Lung microvascular endothelial cell (primary cell): ENCODE measurements at places on chromosomes 2 and 18. TPM values are rescaled to one million over a fixed set of nuclear protein-coding genes. Genes with fewer than 3 reads are reported as not detected.

GRCh38 chr2:37623971-37624900 is 47.2 kb downstream of the CDC42EP3 start:
- no peak for DNase-seq

DNA sequence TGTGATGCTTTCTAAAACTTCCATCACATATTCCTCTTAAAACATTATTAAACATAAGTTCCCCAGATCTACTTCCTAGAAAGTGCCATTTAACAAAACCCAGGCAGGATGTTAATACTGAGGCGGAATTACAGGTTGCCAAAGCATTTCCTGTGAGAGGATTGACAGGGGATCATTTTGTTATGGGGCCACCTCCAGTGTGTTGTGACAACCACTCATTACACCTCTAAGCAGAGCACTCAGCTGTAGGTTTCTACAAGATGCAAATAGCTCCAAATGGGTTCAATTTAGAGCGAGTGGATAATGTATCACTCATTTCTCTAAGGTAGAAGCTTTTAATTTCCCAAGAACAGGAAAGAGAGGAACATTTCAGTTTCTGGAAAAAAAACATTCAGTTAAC is 1429.5 kb upstream of the ACVR2A start:
- no peak for DNase-seq

- DNase-seq, result no peak
Measured at GRCh38 chr18:33606621-33607020, 28.6 kb downstream of the ASXL3 start.

DNA sequence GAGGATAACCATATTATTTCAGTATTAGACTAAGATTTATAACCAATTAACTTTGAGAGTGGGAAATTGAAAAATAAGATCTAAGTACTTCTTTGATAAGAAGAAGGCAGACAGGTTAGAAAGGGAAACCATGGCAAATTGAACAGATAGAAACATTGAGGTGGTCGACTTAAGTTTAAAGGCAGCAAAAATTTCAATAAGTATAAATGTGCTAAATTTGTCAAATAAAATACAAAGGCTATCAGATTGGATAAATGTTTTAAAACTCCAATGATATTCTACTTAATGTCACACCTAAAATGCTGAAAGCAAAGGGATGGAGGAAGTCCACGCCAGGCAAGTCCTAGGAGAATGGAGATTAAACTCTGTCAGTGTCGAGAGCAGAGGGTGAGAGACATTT is 59.2 kb downstream of the TMEM18 start:
- no peak for DNase-seq

DNA sequence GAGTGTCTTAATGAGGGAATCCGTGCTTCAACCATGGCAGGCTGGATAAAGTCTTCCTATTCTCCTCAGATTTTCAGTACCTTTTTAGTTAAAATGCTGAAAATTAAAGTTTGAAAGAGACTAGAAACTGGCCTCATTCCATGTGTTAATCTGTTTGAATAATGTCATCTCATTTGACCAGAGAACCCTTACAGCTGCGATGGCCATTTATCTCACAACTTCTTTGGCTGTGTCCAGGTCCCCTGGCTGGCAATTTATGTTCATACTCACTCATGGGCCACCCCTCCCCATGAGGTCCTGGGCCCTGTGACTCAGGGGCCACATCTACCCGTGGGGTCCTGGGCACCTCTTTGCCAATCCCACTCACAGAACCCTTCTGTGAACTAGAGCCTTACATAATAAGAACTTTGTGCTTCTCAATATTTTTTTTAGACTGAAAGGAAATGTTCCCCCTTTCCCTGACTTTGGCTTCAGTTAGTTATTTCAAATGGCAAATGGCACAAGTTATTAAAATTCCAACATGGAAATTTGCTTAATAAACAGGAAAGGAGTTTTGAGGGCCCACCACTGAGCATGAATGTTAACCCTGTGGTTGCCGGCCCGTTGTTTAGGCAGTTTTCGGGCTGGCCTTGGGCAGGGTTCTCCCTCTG is 134.6 kb downstream of the UXS1 start:
- no peak for DNase-seq

DNA sequence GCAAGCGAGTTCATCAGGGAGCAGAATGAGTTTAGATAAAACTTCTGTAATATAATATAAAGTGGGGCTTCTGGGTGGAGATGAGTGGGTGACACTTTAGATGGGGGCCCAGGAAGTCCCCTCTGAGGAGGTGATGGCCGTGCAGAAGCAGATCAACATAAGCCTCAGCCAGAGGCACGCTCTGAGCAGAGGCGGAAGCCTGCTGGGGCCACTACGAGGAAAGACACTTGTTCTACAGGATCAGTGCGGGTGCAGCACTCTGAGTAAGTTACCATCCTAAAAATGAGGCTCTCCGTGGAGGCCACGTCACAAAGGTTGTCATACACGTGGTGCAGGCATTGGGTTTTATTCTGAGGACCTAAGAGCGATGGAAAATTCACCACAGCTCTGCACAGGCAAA is 22.3 kb downstream of the TMEM18 start:
- no peak for DNase-seq

DNA sequence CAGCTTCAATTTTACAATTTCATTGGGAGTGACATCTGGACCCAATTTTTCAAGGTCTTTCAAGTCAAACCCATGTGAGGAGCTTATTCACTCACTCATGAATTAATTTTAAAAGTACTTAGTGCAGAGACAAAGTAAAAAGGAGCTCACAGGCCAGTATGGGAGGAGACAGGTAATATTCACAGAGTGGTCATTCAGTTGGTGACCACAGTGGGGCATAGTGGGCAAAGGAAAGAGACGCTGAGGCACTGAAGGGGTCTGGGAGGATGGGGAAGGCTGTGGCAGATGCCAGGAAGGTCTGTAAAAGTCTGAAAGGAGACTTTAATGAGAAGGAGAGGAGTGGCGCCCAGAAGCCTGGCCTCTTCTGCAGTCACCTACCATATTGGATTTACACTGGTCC is 76.0 kb downstream of the CD8B2 start:
- peak; percentile 31 for DNase-seq

GRCh38 chr2:23323917-23324680 is 60.9 kb upstream of the KLHL29 start:
- DNase-seq, result no peak

- no peak for DNase-seq
Measured at GRCh38 chr2:223598994-223599639, 3.0 kb downstream of the SCG2 start.

GRCh38 chr18:58649966-58650816 is 21.1 kb upstream of the MALT1 start:
- DNase-seq, result no peak

GRCh38 chr2:25585189-25585588 is 88.2 kb downstream of the DTNB start:
- no peak for DNase-seq

DNA sequence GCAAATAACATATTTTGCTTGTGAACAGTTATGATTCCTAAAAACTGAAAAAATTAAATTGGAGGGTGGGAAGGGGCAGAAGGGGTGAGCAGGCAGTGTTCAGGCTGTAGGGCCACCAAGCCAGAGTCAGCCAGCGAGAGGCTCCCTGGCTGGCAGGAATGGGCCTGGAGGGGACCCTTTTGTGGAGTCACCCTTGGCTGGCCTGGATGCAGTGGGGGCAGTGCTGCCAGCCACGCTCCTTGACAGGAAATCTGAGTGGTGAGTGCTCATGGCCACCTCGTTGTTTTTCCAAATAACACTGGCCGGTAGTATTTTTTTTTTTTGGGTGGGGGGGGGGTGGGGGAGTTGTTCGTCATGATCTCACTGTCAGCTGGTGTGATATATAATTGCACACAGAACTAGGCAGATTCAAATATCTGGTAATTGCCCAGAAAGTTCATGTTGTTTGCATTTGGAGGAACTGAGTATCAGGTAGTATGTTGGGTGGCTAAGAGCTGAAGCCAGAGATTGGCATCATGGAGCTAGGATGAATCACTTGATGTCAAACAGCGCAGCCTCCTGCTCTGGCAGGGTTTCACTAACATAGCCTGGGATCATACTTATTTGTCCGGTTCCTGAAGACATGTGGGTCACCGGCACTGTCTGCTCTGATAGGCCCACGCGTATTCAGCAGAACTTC is 160.0 kb downstream of the PTGR3 start:
- no peak for DNase-seq

GRCh38 chr2:234483568-234484251 is 13.2 kb downstream of the ARL4C start:
- peak; percentile 26 for DNase-seq

DNA sequence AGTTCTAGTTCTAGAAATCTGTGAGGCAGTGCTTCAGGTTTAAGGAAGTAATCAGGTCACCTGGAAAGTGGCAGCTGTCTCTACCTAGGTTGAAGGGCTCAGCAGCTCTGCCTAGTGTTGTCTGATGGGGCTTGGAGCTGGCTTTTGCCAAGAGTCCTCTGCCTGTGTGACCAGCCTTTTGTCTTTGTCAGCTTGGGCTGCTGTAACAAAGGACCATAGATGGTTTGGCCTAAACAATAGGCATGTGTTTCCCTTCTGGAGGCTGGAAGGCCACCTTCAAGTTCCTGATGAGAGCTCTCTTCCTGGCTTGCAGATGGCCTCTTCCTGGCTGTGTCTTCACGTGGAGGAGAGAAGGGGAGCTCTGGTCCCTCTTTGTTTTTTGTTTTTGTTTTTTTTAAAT is 13.3 kb downstream of the UBE2F start:
- peak; percentile 24 for DNase-seq

DNA sequence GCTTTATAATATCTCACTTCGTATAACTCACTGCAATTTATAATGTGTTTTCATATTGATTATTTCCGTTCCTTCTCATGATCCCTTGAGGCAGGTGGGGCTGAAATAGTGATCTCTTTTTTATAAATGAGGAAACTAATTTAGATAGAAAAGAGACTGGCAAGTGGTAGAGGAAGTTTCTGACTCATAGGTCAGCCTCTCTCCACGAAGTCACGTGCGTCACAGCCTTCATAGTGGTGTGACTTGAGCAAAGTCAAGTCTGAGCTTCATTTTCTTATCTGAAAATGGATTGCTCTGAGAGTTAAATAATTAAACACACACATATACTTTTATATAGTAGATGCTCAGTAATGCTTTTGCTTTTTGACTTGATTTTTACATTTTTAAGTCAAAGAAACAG is 19.9 kb downstream of the ABCG5 start:
- DNase-seq, result peak; percentile 84

- no peak for DNase-seq
Measured at GRCh38 chr2:65294701-65295100, 67.1 kb downstream of the ACTR2 start.

- no peak for DNase-seq
Measured at GRCh38 chr2:127721978-127722355, 20.7 kb downstream of the SFT2D3 start.

DNA sequence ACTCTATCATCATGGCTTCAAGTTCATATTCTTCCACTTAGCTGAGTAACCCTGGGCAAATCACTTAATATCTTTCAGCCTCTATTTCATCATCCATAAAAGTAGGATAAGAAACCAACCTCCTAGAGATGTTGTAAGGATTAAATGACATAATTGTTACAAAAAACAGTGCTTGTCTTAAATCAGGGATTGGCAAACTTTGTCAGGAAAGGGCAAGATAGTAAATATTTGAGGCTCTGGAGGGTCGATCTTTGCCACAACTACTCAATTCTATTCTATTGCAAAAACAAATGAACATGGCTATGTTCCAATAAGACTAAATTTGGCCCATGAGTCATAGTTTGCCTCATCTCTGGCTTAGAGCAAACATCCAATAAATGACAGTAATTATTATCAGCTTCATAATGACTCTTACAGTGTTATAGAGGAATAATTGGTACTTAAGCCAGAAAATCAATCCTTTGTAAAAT is 184.7 kb downstream of the SATB2 start:
- peak; percentile 12 for DNase-seq

DNA sequence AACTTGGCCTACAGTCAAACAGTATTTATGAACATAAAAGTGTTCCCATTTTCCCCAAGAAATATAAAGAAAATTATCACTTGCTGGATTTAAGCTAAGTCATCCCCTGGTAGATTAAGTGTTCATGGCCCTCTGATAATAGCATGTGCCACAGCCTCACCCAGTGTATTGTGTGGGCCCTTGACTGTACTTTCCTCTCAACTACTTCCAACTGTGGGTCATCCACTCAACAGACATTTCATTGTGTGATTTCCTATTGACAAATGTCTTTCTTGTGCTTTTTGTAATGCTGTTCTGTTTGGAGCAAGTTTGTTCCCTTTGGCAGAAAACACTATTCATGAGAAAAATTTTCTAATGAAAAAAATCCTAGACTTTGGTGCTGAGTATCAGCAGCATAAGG is 48.4 kb upstream of the TMEM17 start:
- no peak for DNase-seq

DNA sequence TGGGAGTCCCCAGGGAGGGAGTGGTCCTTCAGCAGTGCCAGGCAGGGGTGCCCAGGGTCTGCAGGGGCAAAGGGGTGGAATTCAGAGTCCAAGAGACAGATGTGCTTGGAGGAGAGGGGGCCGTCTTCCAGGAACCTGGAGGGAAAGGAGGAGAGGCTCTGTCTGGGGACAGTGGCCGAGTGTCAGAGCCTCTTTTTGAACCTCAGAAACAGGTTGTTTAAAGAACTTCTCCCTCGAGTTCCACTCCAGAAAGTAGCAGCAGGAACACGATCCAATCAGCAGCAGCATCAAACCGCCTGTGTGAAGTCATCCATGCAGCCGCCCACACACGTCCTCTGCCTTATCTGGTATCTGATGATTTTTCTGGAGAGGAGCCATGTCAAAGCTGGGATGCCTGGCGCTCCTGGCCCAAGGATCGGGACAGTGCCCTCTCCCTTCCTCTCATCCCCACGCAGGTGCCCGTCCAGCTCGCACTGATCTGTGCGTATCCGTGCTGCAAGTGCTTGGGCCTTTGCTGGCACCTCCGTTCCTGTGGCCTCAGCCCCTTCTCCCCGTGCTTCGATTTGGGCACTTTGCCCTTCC is 205.1 kb downstream of the NDUFA10 start:
- DNase-seq, result no peak

GRCh38 chr2:206408323-206409320 is 34.7 kb upstream of the ADAM23 start:
- DNase-seq, result no peak

GRCh38 chr2:68569604-68570003 is 73.8 kb upstream of the PROKR1 start:
- DNase-seq, result no peak

GRCh38 chr2:222320436-222321395 is 21.9 kb upstream of the PAX3 start:
- peak; percentile 29 for DNase-seq

DNA sequence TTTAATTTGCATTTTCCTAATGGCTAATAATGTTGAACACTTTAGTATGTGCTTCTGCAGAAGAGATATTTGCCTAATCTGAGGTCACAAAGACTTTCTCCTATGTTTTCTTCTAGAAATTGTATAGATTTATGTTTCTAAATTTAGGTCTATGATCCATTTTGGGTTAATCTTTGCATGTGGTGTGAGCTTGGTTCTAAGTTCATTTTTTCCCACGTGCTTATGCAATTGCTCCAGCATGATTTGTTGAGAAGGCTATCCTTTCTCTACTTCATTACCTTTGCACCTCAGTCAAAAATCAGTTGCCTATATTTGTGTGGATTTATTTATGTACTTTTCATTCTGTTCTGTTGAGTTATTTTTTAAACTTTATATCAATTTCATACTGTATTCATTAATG is 15.0 kb upstream of the RNF103 start:
- no peak for DNase-seq

- no peak for DNase-seq
Measured at GRCh38 chr2:143435131-143435530, 305.9 kb downstream of the ARHGAP15 start.

Gene PTRHD1
- total RNA-seq, result 37.3 and 42.5 TPM in 2 replicates

Gene ZDBF2
- 7.8 and 15.7 TPM in 2 replicates for total RNA-seq

Gene SPR
- 37.7 and 51.6 TPM in 2 replicates for total RNA-seq

Gene LYG2
- total RNA-seq, result not detected in 2 replicates

Gene SERPINB5
- total RNA-seq, result 0.22 TPM in 1 of 2 replicates, not detected in the other

Gene AKAIN1
- not detected in 2 replicates for total RNA-seq

Gene MERTK
- total RNA-seq, result 13.9 and 21.6 TPM in 2 replicates

Gene SLC4A3
- under 0.01 and 0.22 TPM in 2 replicates for total RNA-seq

Gene GPR155
- total RNA-seq, result 0.65 and 0.99 TPM in 2 replicates

Gene VAMP8
- total RNA-seq, result 9.7 and 13.7 TPM in 2 replicates
